AG09319 (cell line): ENCODE measurements at places on chromosomes 1 and 21.

DNA sequence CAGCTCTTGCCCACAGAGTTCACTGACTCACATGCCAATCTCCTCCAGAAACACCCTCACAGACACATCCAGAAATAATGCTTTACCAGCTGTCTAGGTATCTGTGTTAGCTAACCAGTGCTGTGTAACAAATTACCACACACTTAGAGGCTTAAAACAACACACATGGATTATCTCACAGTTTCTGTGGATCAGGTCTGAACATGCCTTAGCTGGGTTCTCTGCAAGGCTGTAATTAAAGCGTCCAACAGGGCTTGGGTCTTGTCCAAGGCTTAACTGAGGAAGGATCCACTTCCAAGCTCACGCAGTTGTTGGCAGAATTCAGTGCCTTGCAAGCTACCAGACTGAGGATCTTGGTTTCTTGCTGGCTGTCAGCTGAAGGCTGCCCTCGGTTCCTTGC is 92.5 kb upstream of the RGS4 start:
- no peak for DNase-seq

GRCh38 chr1:7077970-7078369 is 292.7 kb downstream of the CAMTA1 start:
- no peak for DNase-seq

GRCh38 chr1:170377896-170378634 is 153.9 kb upstream of the GORAB start:
- peak; percentile 88 for DNase-seq

DNA sequence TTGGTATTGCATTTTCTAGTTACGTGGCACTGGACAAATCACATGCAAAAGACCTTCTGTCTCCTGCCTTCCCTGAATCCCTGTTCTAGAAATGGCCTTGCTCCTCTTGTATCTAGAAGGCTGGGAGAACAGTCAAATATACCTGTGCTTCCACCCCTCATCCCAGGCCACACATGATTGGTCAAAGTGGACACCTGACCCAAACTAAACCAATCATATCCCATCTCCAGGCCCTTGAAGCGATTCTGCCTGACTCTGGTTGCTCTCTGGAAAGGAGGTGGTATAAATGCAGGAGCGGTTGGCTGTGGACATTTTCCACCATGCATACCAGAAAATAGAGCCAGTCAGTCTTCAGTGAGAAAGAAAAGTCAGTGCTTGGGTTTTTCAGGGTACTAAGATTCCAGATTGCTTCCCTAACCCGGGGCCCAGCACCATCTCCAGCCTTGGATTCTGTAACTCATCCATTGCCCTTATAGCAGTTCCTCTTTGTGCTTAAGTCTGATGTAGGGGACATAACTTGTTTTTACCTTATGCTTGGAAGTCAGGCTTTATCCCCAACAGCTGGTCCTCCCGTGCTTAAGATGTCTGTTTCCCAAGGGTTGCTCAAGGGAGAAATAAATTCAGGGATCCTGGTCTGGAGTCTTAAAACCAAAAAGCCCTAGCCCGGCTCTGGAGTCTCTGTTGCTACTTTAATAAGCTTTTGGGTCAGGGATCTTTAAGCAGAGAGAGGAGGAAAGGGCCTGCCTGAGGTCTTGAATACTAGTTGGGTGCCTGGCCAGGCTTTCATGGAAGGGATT is 7.7 kb upstream of the PHC2 start:
- DNase-seq = no peak

- no peak for DNase-seq
Observed at GRCh38 chr1:172288581-172288980, 131.9 kb upstream of the C1orf105 start.

DNA sequence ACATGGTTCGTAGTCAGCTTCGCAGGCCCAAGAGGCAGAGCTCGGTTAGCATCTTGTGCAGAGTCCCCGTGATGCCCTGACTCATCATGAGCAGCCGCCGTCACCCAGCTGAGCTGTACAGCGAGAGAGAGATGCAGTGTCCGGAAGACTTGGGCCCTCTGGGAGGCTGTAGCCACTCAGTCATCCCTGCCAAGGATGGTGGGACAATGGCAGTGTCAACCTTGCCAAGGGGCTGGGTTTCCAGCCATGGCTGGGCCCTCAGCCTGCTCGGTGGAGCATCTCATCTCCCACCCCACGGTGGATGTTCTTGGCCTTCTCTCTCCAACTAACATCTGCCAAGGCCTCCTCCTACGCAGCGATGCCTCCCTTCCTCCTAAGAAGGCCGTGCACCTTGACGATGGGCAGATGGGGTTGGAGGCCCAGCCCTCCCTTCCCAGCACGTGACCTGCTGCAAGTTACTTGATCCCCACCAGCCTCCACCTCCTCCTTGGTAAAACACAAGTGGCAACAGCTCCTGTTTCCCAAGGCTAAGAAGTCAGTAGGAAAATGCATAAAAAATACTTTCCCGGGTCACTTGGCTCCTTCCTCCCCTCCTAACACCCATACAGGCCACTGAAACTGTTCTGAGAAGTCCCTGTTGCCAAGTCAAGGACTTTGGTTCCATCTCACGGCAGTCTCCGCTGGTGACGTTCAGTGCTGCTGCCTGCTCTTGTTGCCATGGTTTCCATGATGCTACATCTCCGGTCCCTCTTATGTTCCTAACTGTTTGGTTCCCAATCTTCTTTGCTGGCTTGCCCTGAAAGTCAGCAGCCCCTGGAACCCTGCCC is 384.7 kb upstream of the VAMP3 start:
- DNase-seq = no peak

DNA sequence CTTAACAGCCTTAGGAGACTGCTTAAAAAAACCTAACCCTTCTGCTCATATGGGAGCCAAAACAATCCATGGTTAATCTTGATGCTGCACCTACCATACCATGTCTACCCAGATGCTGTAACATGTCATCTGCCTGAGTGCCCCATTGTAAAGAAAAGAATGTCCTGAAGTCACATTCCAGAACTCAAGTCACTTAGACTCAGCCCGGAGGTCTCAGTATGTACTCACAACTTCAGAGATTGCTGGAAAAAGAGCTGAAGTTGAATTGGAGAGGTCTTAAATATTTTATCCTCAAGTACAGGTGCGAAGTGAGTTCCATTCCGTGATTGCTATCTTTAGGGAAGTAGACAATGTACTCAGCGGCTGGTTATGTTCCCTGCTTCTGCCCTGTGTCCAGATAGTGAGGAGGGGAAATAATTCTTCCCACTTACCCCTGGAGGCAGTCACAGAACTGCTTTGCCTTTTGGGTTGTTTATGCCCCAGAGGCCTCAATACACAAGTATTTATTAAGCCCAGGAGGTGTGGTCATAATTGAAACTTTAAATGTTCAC is 57.5 kb upstream of the HOOK1 start:
- no peak for DNase-seq

DNA sequence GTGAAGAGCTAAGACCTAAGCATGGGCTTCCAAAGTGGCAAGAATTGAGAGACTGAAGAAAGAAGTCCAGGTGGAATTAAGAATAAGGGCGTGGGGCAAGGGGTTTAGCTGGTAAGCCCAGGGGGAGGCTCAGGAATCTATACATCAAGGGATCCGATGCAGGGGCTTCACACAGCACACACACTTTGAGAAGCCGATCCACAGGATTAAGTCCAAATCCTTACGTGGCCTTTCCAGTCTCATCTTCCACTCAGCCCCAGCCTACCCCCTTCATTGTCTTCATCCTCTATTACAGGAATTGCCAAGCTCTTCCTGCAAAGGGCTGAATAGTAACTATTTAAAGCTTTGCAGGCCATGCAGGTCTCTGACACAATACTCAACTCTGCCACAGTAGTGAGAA is 101.3 kb downstream of the TGFBR3 start:
- no peak for DNase-seq

DNA sequence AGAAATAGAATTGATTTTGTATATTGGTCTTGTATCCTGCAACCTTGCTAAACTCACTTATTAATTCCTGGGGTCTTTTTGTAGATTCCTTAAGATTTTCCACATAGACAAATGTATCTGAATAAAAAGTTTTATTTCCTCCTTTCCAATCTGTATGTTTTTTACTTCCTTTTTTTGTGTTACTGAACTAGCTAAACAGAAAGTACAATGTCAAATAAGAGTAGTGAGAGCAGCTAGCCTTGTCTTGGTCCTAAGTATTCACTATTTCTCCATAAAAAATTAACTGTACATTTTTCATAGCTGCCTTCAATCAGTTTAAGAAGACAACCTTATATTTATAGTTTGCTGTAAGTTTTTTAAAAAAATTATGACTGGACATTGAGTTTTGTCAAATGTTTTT is 74.9 kb downstream of the FASLG start:
- no peak for DNase-seq

DNA sequence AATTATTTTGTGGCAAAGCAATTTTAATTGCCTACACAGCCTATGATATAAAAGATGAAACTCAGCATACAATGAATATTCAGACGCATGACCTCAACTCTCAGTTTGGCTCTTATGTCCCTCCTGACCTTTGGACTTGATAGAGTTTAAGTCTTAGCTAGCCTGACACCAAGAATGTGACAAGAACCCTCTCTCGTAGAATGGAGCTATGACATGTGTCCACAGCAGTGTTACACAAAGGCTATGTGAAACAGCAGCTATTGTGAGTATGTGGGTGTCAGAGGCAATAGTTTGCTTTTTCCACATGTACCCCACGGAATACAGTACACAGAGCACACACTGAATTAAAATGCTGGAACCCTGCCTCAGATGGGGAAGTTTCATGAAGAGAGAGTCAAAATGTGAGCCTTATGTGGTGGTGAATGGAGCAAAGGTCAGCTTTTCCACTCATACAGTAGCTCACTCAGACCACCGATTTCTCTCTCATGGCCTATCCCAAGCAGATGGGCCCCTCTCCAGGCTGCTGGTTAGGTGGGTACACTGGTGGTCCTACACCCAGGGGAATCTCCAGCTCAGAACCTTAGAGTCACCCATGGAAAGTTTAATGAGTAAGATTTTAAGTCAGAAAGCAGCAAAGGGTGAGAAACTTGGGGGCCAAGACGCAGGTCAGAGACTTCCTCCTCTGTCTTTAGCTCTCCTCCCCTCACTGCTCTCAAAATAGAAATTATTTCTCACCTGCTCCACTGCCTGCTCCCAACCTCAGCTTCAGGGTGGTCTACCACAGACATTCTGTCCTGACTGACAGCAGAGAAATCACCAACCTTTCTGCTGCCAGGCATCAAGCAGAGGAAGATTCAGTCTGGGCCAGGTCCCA is 10.1 kb upstream of the XCL2 start:
- DNase-seq = no peak

DNA sequence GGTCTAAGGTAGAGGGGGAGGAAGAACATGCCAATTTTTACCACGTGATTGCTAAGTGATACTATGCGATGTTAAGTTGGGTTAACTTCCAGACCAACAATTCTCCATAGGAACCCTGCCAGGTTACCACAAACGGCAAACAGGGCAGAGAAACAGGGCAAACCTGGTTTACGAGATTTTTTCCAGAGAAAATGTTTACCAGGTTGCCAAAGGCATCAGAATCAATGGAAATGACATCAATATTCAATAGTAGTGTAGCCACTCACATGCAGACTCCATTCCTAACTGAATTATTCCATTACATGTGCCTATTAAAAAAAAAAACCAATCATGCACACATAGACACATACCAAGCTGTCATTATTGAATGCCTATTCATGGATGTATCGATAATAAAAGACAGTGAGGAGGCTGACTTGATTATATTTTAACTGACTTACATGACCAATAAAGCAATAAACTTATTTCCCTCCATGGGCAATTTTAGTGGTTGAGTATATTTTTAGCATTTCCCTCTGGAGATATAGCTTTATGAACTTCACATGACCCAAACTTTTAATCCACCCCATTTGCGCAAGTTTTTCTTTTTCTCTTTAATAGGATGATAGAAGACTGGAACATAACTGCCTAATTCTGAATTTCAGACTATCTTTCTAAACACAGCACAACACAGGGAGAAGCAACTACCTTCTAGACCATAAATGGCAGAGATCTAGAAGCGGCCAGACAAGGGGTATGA is 40.5 kb upstream of the KCNE1 start:
- no peak for DNase-seq

- DNase-seq = peak; percentile 29
Observed at GRCh38 chr1:173330149-173330951, 123.2 kb upstream of the TNFSF4 start.

DNA sequence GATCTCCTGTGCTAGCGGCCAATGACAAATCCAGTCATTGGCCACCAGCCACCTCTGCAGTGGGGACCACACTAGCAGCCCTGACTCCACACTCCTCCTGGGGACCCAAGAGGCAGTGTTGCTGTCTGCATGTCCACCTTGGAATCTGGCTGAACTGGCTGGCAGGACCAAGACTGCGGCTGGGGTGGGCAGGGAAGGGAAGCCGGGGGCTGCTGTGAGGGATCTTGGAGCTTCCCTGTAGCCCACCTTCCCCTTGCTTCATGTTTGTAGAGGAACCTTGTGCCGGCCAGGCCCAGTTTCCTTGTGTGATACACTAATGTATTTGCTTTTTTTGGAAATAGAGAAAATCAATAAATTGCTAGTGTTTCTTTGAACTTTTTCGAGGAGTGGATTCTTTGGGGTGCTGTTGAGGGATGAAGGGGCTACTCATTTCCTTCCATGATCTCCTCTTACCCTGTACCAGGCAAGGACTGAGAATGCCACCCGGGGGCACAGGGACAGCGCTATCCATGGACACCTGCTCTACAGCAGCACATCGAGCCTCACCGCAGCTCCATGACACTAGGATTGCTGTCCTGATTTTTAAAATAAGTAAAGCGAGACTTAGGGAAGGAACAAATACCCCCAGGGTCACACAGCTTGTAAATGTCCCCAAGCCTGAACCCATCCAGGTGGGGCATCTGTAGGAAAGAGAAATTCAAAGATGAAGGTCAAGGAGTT is 44.7 kb downstream of the TNNT2 start:
- no peak for DNase-seq

- no peak for DNase-seq
Observed at GRCh38 chr1:32549616-32550015, 10.4 kb downstream of the ZBTB8A start.

GRCh38 chr1:43311521-43311920 is 10.7 kb downstream of the TIE1 start:
- DNase-seq = no peak

GRCh38 chr1:215793180-215793579 is 226.1 kb downstream of the KCTD3 start:
- DNase-seq = peak; percentile 42

DNA sequence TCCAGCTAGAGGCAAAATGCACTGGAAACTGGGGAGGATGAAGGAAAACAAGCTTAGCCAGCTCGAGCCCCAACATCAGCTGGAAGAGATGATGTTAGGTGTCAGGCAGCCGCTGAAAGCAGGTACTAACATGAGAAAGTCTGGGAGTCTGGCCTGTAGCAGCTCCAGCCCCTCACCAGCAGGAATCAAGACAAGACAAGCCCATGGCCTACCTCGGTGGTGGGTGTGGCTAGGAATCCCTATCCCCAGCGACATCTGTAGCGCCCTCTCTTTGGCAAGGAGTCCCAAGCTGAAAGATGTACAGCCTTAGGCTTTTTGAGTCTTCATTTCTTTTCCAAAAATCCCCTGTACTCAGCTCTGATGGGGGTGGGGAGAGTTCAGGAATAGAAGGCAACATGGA is 2.6 kb downstream of the DLGAP3 start:
- DNase-seq = no peak

GRCh38 chr21:30963502-30963901 is 74.8 kb downstream of the KRTAP19-8 start:
- DNase-seq = no peak
